PC-3 (cell line): ENCODE measurements at places on chromosomes 2 and 18. TPM values are rescaled to one million over a fixed set of nuclear protein-coding genes. Genes with fewer than 3 reads are reported as not detected.
A peak's percentile ranks its signal among the peaks of the same experiment; 100 is the strongest.

Gene NMS
- not detected in 2 replicates for total RNA-seq

Gene SPDYA
- 0.69 and 1.3 TPM in 2 replicates for total RNA-seq

Gene PJVK
- 0.87 and 1.6 TPM in 2 replicates for total RNA-seq

DNA sequence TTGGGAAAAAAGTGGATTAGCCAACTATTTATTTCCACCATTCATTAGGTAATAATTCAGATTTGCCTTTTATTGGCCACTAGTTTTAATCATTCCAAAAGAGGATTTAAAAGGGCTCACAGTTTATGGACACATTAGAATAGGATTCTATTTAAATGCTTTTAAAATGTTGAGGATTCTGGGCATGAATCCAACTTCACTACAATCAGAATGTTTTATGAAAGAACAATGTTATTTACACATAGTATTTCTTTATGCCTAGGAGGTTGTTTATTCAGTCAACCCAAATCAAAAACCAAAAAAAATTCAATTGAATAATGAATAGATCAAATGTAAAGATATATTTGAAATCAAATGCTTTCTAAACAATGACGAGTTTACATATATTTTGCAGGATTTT is 232.2 kb downstream of the GULP1 start:
- peak; percentile 18 for DNase-seq

DNA sequence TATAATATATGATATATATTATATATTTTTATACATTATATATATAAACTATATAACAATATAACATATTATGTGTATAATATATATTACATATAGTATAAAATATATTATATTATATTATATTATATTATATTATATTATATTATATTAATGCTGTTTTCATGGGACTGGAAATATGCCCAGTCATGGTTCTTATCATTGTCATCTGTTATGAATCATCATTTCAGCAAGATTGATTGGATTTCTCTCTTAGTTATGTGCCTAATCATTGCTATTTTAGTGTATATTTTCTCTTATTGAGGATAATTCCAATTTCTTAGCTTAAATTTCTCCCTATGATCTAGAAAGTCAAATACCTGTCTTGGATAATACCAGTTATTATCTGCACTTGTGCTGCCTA is 617.8 kb downstream of the TRIB2 start:
- DNase-seq = no peak

- DNase-seq = no peak
Observed at GRCh38 chr2:25312958-25313710, 28.6 kb downstream of the DNMT3A start.

GRCh38 chr2:75416420-75417342 is 144.1 kb downstream of the EVA1A start:
- no peak for DNase-seq

DNA sequence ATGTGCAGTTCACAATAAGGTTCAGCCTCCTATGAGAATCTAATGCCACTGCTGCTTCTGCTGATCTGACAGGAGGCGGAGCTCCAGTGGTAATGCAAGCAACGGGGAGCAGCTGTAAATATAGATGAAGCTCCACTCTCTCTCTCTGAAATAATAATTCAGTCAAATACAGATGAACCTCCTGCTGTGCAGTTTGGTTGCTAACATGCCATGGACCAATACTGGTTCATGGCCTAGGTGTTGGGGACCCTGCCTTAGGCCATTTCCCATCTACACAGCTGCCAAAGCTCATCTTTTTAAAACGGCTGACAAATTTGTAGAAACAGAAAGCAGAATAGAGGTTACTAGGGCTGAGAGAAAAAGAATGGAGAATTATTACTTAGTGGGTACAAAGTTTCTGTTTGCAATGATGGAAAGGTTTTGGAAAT is 10.7 kb upstream of the HNRNPA3 start:
- DNase-seq = no peak
